ENCODE measurements at places on chromosomes 6 and 20. TPM values are rescaled to one million over a fixed set of nuclear protein-coding genes. Genes with fewer than 3 reads are reported as not detected.

Gene MEI4
- total RNA-seq: not detected

Gene RBM12
- 129 TPM for total RNA-seq

Gene SNRNP48
- total RNA-seq: 18.7 TPM

Gene TRIM10
- total RNA-seq: not detected

Gene PLCB1
- total RNA-seq: 0.29 TPM

Gene SPTLC3
- total RNA-seq: not detected

Gene NNAT
- total RNA-seq: 0.40 TPM

Gene TEAD3
- total RNA-seq: 0.34 TPM

Gene NRSN1
- not detected for total RNA-seq

Gene STMN3
- total RNA-seq: 6.1 TPM

Gene DLK2
- total RNA-seq: 1.4 TPM

Gene TNNC2
- not detected for total RNA-seq

Gene POU3F2
- not detected for total RNA-seq

Gene SLC29A1
- total RNA-seq: 17.3 TPM

Gene DNPH1
- 57.5 TPM for total RNA-seq

Gene AGER
- 23.5 TPM for total RNA-seq

Gene EIF6
- total RNA-seq: 137 TPM

Gene FNDC11
- 1.3 TPM for total RNA-seq

Gene OR12D3
- not detected for total RNA-seq

Gene OSBPL2
- total RNA-seq: 43.0 TPM

Gene KHDC1
- total RNA-seq: 2.4 TPM

Gene PTCHD4
- total RNA-seq: not detected

Gene GUCA1A
- total RNA-seq: not detected

Gene RGS17
- not detected for total RNA-seq

Gene CST2
- not detected for total RNA-seq

Gene FAM83C
- total RNA-seq: not detected

Measured in activated B cell treated with CpG ODN at 0.5 μM for 24 hours (primary cell).